ENCODE measurements at places on chromosomes 1 and 21. TPM values are rescaled to one million over a fixed set of nuclear protein-coding genes. Genes with fewer than 3 reads are reported as not detected.

DNA sequence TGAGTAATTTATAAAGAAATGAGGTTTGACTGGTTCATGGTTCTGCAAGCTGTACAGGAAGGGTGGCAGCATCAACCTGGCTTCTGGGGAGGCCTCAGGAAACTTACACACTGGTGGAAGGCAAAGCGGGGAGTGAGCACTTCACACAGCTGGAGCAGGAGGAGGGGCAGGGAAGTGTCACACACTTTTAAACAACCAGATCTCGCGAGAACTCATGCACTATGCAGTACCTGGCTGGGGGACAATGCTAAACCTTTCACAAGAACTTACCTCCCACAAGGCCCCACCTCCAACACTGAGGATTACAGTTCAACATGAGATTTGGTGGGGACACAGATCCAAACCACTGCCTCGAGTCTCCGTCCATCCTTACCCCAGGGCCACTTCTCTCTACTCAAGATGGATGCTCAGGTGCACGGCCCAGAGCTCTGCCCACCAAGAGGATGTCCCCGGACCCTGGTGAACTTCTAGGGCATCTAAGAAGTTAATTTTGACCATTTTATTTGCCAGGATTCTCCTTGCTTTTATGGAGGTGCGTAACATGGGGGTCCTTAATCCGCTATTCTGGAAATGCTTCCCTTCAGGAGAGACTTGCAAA lies 22.7 kb upstream of the ACTRT2 start:
- ATAC-seq: no peak

DNA sequence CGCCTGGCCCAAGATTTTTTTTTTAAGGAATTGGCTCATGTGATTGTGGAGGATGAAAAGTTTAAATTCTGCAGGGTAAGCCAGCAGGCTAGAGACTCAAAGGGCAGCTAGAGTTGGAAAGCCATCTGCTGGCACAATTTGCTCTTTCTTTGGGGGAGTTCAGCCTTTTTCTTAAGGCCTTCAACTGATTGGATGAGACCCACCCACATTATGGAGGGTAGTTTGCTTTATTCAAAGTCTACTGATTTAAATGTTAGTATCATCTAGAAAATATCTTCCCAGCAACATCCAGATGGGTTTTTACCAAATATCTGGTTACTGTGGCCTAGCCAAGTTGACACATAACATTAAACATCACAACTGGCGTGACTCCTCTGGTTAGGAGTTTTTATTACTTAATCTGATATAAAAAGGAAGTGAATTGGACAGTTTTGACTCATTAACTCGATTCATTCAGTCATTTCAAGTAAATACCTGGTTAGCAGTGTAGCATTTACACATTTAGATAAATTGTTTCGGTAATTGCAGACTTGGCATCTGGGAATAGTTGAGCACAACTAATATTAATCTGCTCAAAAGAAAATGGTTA lies 12.4 kb downstream of the HOOK1 start:
- no peak for ATAC-seq

DNA sequence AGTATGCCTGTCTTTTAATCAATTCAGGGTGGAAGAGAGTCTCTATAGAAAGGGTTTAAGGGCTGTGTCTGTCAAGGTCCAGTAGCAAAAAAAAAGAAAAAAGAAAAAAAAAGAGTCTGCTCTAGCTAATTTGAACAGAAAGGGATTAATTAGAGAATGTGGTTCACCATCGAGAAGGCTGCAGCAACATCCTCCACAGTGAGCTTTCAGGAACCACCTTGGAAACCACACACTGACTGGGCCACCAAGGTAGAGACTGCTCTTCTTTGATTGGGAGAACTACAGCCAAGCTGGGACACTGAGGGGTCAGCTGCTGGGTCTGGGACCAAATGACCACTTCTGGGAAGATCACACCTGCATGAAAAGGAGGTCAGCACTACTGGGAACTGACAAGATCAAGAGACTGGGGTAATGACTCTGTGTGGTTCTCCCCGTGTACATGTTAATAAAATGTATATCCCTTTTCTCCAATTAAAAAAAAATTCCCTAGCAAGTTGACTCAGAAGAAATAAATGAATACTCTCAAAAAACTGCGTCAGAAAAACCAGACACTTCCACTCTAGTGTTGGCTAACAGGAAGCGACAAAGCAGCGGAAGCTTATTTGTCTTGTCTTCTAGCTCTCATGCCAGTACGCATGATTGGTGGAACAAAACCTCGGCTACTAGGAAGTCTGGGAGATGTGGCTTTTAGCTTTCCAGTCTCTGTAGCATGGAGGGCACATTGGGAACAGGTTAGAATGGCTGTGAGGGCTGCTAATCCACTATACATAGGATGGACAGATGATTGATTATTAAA lies 60.0 kb upstream of the IVNS1ABP start:
- ATAC-seq: no peak

Gene RORC
- 1.2 TPM for total RNA-seq

GRCh38 chr1:238468068-238468467 lies 577.3 kb upstream of the ZP4 start:
- no peak for ATAC-seq

DNA sequence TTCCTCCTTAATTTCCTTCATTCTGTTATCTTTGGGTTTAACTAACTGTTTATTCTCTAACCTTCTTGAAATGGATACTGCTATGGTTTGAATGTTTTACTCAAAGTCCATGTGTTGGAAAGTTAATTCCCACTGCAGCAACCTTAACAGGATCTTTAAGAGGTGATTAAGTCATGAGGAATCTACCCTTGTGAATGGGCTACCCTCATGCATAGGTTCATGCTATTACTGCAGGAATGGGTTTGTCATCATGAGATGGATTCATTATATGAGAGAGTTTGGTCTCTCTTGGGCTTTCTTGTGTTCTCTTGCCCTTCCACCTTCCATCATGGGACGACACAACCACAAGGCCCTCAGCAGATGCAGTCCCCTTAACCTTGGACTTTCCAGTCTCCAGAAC lies 516.9 kb downstream of the ADGRL2 start:
- no peak for ATAC-seq

- ATAC-seq: peak; percentile 97
Measured at GRCh38 chr1:56061824-56062223, 517.5 kb downstream of the PLPP3 start.

DNA sequence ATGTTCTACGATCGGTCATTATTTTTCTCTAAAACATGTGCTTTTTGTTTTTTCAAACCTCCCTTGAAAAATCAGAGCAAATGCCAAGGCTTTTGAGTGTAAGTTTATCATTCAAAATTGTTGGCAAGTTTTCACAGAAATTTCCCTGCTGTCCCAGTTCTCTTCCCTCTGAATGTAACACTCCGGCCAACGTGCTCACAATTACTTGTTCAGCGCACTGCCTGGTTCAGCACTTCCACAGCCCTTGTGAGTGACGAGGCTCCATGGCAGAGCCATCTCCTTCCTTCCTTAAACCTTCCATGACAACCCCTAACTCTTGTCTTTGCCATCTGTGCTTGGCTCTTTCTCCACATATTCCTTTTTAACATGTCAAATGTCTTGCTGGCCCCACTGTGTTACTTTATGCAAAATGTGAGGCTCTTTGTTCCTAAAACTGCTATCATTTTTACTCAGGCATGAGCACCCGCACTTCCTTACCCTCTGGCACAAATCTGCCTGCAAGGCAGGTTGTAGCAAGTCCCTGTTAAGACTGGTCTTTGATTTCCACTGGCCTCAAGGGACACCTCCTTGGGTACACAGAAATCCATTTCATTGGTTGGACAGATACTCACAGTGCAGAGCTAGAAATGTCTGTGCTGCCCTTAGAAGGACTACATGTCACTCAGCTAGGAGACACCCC lies 142.8 kb downstream of the HUNK start:
- peak; percentile 48 for ATAC-seq

GRCh38 chr1:14897997-14898645 lies 255.4 kb upstream of the TMEM51 start:
- ATAC-seq: no peak

DNA sequence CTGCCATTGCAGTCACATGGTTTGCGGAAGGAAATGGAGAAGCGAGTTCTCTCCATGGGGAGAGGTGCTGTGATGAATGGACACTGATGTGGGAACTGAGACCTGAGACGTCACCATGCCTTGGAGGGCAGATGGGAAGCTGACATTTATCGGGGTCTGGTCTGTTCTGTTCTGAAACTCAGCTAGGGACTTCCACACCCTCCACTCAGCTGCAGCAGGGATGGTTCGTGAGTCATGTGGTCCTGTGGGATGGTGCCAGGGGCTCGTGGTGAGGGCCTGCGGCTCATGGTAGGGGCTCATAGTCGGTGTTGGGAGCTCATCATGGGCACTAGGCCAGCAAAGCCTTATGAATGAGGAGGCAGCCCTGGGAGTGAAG lies 6.1 kb downstream of the GPR137B start:
- no peak for ATAC-seq

DNA sequence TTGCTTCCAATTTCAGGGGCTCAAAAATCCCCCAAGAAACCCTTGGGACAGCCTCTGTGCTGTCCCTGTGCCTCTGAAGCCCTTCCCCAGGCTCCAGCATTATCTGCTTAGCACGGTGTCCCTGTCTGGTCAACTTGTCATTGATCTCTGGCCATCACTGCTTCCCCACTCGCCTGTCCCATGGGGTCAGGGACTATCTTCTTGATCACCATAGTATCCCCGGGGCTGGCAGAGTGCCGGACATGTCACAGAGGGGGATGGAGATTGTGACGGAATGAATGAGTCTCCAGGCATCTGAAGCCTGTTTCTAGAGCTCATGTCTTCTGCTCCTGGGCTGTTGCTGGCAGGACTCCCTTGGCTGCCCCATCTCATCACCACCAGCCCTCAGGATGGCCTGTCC lies 99.4 kb upstream of the VAMP3 start:
- no peak for ATAC-seq

Gene CFAP107
- not detected for total RNA-seq

Gene PGLYRP4
- 14.5 TPM for total RNA-seq

GRCh38 chr1:214660900-214661299 lies 57.9 kb downstream of the CENPF start:
- no peak for ATAC-seq

GRCh38 chr1:198185759-198186158 lies 29.0 kb downstream of the NEK7 start:
- ATAC-seq: no peak

GRCh38 chr1:156755527-156755950 lies 4.1 kb upstream of the HDGF start:
- no peak for ATAC-seq

DNA sequence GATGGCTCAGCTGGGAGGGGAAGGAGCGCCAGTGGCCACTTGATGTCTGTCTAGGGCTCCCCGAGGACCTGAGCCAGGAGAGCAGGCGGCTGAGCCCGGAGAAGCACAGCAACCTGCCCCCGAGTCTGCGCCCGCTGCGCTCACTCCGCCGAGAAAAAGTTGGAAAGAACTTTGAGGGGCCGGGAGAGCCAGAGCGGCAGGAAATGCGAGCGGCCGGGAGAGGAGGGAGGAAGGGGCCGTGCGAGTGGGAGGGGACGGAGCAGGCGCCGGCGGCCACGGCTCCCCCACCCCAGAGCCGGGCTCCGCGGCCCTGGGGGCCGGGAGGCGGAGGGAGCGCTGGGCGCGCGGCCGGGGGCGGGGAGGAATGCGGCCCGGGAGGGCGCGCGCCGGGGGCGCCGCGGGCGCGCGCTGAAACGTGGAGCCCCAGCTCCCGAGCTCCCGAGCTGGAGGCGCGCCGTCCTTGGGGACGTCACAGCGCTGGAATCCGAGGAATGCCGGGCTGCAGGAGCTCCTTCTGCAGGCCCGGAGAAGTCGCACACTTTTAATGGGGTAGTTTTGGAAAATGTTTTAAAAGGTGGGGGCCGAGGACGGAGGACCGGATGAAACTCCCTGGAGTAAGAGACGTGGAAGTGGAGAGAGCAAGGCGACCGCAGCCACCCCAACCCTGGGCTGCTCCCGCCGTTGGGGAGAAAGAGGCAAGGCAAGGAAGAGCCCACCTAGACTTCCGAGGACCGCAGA lies at the start of gene PTPN14:
TSS of gene PTPN14 (minus strand) at position 167 of the 738 bp plus-strand sequence. CDS start 86,799 bp downstream, outside the sequence.
- peak; percentile 82 for ATAC-seq

GRCh38 chr1:33117440-33118085 lies 36.6 kb downstream of the AZIN2 start:
- no peak for ATAC-seq

- ATAC-seq: no peak
Measured at GRCh38 chr1:31797216-31797615, 18.6 kb downstream of the SPOCD1 start.

Gene SELP
- 5.3 TPM for total RNA-seq

Gene CD48
- total RNA-seq: 2.0 TPM

DNA sequence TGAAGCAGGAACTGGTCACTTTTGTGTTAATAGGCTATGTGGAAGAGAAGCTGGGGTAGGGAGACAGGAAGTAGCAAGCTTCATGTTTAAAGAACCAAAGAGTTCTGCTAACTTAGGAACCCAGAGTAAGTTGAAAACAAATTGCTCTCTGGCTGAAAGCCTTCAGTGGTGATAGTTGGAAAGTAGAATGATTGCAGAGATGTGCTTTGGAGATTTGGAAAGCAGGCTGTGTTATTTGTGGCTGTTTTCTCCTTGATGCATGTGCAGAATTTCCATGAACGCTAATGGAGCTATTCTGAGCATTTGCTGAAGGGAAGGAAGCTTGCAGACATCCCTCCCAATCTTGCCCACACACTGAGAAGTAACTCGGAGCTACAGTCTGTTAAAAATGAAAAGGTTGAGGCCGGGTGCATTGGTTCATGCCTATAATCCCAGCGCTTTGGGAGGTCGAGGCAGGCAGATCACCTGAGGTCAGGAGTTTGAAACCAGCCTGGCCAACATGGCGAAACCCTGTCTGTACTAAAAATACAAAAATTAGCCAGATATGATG lies 45.7 kb downstream of the TCEANC2 start:
- ATAC-seq: no peak

DNA sequence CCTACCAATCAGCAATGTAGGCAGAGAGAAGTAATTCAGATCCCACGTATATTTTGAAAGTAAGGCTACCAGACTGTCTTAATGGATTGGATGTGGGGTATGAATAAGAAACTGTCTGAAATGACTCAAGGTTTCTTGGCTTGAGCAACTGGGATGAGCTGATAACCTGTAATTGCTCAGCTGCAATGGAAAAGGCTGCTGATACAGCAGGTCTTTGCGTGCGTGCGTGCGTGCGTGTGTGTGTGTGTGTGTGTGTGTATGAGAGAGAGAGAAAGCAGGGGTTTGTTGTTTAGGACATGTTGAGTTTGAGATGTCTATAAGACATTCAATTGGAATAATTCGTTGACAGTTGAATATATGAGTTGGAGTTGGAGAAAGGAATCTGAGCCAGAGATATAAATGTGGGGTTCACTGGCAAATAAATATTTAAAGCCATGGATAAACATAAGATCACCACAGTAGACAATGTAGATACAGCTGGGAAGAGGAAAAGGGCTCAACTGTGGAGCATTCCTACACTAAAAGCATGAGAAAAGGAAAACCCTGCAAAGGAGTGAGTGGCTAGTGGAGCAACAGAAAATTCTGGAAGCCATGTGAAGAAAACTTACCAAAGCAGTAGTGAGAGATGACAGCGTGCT lies 72.9 kb downstream of the UCHL5 start:
- ATAC-seq: no peak

DNA sequence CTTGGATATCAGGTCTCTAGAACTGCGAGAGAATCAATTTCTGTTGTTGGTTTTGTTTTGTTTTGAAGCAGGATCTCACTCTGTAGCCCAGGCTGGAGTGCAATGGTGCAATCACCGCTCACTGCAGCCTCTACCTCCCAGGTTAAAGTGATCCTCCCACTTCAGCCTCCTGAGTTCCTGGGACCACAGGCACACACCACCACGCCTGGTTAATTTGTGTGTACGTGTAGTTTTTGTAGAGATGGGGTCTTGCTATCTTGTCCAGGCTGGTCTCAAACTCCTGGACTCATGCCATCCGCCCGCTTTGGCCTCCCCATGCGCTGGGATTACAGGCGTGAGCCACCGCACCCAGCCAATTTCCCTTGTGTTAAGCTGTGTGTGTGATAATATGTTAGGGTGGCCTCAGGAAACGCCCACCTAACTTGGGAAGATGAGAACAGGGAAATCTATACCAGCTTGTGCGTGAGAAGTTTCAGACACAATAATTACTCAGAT lies 109.6 kb downstream of the SIK1 start:
- ATAC-seq: no peak

Gene CD55
- total RNA-seq: 54.1 TPM

All from esophagus mucosa (tissue), 1 donor.